Amygdala (tissue), 56 donors: ENCODE measurements at places on chromosomes 16 and 17.

DNA sequence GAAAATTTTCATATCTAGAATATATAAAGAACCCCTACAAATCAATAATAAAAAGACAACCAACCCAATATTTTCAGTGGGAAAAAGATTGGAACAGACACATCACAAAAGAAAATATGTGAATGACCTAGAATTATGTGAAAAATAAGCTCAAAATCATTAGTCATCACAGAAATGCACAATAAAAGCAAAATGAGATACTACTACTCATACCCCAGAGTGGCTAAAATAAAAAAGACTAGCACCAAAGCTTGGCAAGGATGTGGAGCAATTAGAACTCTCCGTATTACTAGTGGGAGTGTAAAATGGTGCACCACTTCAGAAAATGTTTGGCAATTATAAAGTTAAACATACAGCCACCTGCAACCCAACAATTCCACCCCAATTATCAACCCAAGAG lies 48.0 kb upstream of the CDH5 start:
- no peak for DNase-seq

DNA sequence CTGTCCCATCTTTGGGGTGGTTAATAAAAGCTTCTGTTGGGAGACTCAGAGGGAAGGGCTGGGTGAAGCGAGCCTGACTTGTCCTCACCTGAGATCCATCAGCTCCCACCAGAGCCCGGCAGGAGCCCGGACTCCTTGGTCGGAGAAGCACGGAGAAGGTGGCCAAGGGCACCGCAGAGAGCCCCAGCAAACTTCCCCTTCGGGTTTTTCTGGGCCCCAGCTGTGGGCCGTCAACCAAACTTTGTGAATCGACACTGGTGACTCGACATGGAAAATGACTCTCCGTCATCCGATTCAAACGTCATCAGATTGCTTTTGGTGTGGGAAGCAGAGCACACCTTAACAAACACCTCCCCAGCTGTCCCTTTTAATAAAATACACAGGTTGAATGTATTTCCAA lies 21.4 kb downstream of the ENPP7 start:
- DNase-seq, result no peak

DNA sequence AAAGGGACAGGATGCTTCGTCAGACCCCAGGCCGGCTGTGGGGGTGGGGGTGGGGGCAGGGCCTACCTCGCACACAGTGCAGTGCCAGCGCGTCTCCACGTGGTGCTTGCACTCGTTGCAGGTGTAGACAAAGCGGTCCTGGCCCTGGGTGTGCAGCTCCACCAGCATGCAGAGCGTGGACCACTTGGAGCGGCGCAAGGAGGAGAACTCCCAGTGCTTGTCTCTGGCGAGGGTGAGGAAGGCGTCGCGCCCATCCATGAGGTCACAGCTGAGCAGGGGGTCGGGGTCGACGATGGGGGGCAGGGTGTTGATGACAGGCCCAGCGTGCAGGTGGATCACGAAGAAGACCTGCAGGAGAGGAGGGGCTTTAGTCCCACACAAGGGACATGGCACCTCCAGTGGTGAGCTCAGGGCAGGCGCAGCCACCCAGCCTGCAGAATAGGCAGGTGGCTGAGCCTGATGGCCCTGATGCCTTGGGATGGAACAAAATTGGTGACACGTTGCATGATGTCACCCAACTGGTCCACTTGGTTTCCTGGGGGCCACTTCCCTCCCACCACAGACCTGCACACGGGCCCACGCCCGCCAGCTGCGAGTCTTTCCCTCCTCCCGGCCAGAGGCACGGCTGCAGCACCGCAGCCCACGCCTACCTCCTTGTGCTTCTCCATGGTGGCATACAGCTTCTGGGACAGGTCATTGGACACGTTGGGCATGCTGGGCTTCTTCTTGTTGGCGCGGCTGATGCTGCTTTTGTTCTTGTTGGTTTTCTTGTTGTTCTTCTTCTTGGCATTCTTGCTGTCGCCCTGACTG lies 14.0 kb upstream of the TRAP1 start:
- DNase-seq, result no peak

DNA sequence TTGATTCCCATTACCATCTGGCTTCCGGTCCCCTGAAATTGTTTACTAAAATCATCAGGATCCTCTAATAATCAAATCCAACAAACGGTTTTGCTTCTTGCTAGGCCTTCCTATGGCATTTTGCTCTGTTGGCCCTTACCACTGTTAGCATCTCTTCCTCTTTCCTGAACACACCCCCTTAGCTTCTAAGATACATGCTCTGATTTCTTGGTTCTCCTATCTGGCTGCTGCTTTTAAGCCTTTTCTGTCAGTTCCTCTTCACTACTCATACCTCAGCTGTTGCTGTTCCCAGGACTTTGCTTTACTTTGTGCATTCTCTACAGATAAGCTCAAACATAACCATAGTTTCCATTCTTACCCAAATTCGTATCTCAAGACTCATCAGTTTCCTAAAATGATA lies 11.4 kb downstream of the CAPNS2 start:
- DNase-seq, result no peak

DNA sequence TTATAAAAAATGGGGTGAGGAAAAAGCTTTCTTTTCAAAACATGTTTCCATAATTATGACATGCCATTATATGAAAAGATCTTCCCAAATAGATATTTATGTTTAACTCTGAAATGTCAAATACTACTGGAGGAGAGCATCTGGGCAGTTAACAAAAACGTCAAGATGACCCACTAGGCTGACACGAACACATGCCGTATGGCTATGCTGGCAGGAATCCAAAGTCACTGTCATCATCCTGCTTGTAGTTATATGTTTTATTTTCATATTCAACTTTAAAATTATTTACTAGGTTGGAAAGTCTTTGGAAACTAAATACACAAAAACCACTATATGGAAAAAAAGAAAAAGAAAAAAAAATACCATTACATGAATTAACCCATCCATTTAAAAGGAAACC lies 27.3 kb downstream of the ANKFY1 start:
- DNase-seq, result no peak

DNA sequence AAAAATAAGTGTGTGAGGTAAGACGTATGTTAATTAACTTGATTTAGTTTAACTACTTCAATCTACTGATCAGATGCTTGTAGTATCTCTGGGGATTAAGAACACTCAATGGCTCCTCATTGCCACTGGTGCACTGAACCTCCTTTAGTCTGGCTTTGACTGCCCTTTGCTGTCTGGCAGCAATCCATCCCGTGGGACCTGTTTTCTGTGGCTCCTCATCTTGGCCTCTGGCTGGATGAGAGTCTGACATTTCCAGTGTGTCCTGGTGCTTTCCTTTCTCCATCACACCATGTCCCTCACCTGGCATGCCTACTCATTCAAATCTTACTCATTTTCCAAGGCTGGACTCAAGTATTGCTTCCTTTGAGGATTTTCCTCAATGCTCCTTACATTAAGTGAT lies 212.2 kb downstream of the CA10 start:
- no peak for DNase-seq

- no peak for DNase-seq
Measured at GRCh38 chr16:58329135-58329534, 34.3 kb upstream of the PRSS54 start.

- no peak for DNase-seq
Measured at GRCh38 chr17:7834542-7834956, 532 bp downstream of the KDM6B start.

DNA sequence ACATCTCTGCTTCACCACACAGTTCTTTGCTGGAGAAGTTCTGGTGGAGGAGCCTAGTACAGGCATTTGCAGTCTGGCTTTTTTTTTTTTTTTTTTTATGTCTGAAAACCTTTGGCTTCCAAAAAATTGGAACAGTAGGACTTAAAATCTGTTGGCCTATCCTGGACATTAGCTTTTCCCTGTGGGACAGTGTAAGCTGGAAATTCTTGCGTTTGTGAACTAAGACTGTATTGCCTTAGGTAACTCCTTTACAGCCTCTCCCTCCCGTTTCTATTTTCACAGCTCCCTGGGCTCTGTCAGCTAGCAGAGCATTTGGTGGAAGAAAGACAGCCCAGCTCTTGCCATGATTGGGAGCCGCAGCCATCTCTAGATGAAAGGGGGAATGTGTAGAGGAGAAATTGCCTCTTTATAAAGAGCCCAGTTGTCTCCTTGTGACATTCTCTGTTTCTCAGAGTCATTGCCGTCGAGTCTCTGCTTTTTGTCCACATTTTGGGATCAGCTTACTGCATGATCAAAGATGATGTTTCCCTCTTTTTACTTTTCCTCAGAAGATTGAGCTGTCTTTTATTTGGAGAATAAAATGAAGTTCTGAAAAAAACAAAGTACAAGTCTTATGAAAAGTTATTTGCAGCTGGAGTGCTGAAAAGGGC lies 227.5 kb downstream of the SPECC1 start:
- no peak for DNase-seq

- peak; percentile 15 for DNase-seq
Measured at GRCh38 chr17:6753006-6753445, 2.8 kb upstream of the XAF1 start.

DNA sequence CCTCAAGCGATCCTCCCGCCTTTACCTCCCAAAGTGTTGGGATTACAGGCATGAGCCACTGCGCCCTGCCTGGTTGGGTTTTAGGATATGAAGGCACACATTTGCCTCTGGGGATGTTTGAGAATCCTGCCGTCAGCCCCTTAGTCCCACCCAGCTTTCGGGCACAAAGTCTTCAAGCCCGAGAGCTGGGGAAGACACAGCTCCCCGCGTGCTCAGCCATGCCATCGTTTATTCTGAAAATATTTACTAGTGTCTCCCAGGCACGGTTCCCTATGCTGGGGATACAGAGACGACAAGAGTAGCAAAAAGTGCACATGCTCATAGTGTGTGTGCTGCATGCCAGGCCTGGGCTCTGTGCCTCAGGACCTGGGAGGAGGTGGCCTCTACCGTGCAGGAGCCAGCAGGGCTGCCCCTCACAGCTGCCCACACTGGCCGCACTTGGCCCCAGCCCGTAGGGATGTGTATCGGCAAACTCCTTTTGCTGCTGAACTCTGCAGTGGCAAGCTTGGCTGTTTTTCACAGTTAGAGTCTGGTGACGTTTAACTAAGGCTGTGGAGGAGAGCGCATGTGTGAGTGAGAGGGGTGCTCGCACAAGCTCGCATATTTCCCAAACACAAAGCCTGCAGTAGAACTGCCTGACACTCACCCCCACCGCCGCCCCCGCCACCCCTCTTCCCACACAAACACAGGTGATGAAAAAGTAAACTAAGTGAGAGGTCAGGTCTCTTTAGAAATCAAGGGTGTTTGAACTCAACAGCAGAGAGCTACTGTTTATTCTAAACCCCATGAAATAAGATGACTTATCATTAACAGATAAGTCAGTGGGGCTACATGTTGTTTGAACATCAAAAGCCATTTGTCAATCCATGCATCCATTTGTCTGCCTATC lies 266.4 kb downstream of the MRTFB start:
- no peak for DNase-seq

GRCh38 chr16:55272744-55273143 lies 51.3 kb upstream of the IRX6 start:
- DNase-seq, result no peak

DNA sequence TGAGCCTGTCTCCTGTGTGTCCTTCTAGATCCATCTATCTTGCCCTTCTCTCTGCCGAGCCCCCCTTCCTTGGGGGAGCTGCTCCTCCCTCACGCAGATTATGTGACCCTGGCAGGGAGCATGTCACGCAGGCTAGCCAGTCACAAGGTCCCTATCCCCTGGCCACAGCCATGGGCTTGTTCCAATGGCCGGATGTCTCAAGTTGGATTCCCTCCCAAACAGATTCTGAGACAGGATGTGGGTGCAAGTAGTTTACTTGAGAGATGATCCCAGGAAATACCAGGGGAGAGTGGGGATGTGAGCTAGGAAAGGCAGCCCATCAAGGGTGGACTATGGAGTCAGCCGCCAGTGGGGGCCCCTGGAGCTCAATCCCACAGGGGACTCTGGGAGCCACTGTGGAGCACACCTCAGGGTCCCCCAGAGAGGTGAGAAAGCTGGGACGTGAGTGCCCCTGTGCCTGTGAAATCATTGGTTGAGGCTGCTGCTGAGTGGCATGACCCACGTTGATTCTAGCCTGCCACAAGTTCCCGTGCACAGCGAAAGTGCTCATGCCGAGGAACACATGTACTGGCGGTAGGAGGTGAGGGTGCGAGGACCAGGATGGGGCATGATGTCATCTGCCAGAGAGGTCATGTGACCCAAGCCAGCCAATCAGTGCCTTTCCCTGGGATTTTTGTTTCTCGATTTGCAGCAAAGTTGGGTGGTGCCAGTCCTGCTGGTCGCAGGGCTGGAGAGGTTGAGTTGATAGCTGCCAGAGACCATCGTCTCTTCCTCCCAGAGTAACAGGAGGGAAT lies 6.4 kb upstream of the CRISPLD2 start:
- no peak for DNase-seq

GRCh38 chr17:5131146-5131715 lies 15.4 kb downstream of the USP6 start:
- no peak for DNase-seq

- no peak for DNase-seq
Measured at GRCh38 chr16:81242977-81243618, 4.6 kb downstream of the BCO1 start.

GRCh38 chr17:34909040-34909439 lies 52.2 kb downstream of the CCT6B start:
- no peak for DNase-seq

DNA sequence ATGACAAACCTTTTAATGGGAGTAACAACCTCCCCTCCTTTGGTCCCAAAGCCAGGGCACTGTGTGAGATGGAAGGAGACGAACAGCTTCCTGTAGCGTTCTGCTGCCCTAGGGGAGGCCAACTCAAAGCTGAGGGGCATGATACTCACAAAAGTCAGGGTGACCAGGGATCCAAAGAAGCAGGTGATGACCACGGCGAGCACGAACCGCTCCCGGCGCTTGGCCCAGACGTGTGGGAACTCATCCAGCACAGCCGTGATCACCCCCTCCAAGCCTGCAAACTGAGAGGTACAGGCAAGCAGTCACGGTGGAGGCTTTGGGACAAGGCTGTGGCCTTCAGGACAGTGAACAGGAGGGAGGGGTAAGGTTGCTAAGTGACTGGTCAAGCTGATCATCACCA lies 25.1 kb downstream of the SLC6A4 start:
- no peak for DNase-seq

DNA sequence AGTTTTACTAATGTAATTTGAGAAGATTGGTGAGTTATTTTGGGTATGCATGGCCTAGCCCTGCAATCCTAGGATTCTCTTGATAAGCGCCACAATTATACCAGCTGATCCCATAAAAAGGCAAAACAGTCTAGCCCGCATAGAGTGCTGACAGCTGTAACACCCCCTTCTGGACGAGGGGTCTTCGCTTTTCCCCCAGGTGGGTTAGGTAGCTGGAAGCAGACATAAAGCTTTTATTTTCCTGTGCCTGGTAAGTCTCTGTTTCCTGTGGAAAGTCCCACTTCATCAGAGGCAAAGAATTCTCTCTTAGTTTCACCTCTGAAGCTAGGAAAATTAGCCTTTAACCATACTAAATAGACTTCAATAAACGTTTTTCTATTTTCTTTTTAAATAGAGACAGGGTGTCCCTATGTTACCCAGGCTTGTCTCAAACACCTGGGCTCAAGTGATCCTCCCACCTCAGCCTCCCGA lies 108.3 kb downstream of the YPEL2 start:
- no peak for DNase-seq
